ENCODE measurements at places on chromosomes 4 and X.

DNA sequence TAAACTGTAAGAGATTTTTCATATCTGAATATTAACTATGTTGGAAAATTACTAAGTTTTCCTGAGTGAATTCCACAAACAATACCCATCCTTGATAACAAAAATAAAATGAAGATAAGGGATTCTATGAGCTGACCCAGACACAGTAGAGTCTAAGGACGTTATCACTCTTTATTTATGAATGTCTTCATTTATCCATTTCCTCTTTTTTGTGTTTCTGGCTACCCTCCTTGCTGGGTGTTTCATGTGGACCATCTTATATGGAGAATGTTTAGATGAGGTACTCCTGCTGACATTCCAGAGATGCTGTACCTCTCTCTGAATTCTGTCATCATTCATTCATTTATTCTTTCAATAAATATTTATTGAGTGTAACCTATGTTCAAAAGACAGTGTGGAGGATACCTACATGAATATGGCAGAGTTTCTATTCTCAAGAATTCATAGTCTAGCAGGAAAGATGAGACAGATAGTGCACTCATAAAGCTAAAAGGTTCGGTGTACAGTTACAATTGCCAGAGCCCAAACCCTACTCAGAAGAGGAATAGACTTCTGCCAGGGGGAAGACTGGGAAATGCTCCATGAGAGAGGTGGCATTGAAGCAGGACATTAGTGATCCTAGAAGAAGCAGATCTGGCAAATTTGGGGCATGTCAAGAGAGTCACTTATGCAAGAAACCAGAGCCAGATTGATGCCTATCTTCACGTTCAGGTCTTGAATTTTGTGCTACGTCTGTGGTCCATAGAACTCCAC is 195.8 kb downstream of the MAML3 start:
- DNase-seq: no peak

GRCh38 chr4:121742794-121743193 is 22.2 kb downstream of the SMIM43 start:
- DNase-seq: no peak

- no peak for DNase-seq
Observed at GRCh38 chrX:109862433-109862832, 129.4 kb upstream of the ACSL4 start.

GRCh38 chr4:22339491-22339890 is 176.4 kb downstream of the ADGRA3 start:
- no peak for DNase-seq

DNA sequence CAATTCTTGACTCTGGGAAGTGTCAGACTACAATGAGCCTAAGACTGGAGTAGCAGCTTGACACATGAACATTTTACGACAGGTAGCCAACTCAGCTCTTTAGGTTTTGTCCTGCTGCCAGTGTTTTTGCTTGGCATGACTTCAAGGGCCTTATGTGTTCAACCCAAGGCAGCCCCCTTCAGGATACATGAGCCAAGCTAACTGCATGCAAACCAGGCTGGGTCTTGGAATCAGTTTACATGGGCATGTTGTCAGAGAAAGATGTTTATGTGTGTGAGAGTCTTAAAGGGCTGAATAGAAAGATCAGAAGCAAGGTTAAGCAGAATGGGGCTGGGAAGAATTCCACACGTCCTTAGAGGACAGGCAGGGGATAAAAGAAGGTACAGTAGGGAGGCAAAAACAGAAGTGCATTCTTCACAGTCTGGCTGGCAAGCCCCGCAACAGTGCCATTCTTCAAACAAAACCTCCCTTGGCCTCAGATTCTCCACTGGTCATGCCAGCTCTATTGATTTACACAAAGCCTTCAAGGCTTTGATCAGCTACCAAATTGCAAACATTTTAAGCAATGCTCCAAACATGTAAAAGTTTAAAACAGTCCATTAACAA is 97.3 kb downstream of the NKX6-1 start:
- DNase-seq: no peak

GRCh38 chr4:8835521-8836365 is 35.9 kb downstream of the HMX1 start:
- DNase-seq: no peak

- DNase-seq: no peak
Observed at GRCh38 chr4:90162566-90162965, 35.4 kb downstream of the CCSER1 start.

GRCh38 chr4:138832563-138832962 is 183.0 kb upstream of the NOCT start:
- no peak for DNase-seq

GRCh38 chr4:186724058-186724863 is 605 bp upstream of the FAT1 start:
- DNase-seq: peak; percentile 12

GRCh38 chr4:154958621-154959358 is 177.7 kb downstream of the RBM46 start:
- DNase-seq: no peak

- DNase-seq: peak; percentile 37
Observed at GRCh38 chr4:132108784-132109183, 1040.3 kb upstream of the PCDH10 start.

GRCh38 chrX:150693725-150694574 is 754 bp downstream of the MTMR1 start:
- peak; percentile 69 for DNase-seq

DNA sequence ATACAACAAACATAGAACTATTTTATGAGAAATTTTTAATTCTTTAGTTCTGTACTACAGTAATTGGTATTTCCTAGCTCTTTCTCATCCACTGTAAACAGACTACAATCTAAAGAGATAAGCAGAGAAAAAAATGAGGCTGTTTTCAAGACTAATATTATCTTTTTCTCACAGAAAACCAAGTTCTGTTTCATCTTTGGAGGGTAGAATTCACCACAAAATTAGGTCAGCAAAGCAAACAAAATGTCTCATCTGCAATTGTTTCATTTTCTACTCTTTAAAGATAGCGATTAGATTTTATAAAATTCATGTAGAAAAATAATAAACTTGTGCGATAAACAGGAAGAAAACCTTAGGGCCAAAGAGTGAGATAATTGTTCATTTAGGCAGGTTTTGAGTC is 10.8 kb downstream of the APOO start:
- no peak for DNase-seq

DNA sequence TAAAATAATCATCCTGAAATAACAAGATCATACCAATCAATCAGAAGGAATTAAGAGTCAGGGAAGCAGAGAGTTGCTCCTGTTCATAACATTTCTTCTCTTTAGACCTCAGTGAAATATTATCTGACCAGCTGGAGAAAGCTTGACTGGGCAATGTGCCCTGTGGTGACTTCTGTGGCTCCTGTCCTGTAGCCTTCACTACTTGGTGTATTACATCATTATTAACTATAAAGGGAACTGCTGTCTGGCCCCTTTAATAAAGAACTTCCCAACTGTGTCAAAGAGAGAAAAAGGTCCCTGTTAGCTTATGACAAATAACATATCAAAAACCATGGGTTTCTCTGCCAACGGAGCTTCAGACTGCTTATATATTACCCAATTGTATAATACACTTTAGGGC is 18.0 kb downstream of the OPHN1 start:
- DNase-seq: peak; percentile 37

DNA sequence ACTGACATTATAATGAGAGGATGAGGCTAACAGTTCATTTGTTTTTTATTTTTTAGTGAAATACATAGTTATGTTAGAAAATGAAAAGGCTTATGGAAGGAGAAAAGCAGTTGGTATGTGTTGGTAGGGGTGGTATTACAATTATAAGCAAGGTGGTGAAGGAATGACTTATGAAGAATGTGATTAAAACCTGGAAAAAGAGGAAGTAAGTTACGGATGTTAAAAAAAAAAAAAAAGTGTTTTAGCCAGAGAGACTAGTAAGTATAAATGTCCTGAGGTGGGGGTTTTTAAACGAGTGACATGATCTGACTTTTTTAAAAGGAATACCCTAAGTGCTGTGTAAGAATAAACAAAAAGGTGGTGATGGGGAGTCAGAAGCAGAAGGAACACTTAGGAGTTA is 206.8 kb downstream of the IL15 start:
- no peak for DNase-seq
